ENCODE measurements at places on chromosomes 12 and 14. TPM values are rescaled to one million over a fixed set of nuclear protein-coding genes. Genes with fewer than 3 reads are reported as not detected.
A peak's percentile ranks its signal among the peaks of the same experiment; 100 is the strongest.

GRCh38 chr12:52006726-52007157 is at the start of gene TAMALIN:
TAMALIN (plus strand) TSS chr12:52006946; CDS start chr12:52007020, 74 bp downstream.
- peak; percentile 80 for DNase-seq

GRCh38 chr12:8032242-8033152 is at the start of gene FOXJ2:
FOXJ2 (plus strand) TSS chr12:8032716; CDS start chr12:8039833, 7,117 bp downstream.
- peak; percentile 81 for DNase-seq

DNA sequence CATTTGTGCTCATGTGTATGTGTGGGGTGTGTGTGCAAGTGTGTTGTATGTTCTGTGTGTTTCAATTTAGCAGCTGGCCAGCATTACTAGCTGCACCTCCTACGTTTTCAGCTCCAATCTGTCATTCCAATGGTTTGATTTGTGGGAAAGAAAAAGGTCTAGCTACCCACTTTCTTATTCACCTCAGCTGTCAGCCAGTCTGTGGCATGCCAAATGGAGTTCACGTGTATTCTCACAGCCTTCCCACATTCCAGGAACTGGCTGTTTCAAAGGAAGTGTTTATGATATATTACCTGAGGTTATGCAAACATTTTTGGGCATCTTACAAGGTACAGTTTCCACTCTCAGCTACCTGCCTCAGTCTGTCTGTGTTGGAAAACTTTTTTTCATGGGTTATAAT is 220.2 kb upstream of the CPNE8 start:
- no peak for DNase-seq

- no peak for DNase-seq
Observed at GRCh38 chr12:32877601-32878459, 18.7 kb downstream of the PKP2 start.

GRCh38 chr14:32694795-32695449 is 243.8 kb upstream of the NPAS3 start:
- no peak for DNase-seq

DNA sequence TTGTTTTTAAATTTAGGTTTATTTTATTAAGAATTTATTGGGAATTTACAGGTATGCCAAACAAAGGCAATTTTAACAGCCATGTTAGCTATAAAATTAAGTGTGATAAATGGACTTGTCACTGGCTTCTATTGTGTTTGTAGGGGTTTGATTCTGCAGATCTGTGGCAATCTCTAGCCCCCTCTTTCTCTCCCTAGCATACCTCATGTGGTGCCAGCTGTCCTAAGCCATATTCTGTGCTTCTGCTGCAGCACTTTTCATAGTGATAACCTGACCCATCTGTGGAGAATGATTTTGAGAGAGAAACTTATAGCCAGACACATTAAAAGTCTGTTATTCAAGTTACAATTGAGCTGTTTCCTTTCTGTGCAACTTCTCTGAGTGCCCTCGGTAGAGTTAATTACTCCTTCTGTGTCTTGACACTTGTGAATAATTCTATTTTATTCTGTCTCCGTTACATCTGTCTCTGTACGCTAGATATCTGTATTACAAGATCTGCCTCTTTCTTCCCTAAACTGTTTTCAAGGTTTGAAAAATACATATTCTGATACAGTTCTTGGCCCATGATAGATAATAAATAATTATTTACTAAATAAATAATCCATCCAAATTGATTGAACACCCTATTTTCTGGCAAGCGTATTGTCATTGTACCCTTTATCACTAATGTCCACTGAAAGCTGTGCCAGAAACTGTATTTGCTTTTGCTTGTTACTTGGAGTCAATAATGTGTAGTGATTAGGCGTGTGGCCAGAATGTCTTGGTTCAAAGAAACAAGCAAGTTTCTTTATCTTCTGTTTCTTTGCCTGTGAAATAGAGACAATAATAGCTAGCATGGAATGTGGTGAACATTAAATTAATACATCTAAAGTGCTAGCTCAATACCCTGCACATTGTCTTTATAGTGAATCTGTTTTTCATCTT is 40.0 kb downstream of the FRS2 start:
- DNase-seq, result no peak

DNA sequence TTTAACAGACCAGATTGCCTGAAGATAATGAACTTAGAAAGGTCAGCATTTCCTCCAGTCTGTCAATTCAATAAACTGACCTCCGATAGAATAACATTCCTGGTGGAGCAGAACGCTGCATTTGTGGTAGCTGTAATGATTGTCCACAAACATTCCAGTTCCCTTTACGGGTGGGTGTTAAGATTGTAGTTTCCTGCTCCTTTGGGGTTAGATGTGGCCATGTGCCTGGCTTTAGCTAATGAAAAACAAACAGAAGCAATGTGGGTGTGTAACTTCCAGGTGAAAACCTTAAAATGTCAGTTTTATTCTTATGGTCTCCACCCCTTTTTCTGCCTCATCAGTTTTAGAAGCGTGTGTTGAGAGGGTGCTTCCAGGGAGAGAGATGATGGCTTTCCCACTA is 217.3 kb upstream of the CRY1 start:
- DNase-seq, result no peak

DNA sequence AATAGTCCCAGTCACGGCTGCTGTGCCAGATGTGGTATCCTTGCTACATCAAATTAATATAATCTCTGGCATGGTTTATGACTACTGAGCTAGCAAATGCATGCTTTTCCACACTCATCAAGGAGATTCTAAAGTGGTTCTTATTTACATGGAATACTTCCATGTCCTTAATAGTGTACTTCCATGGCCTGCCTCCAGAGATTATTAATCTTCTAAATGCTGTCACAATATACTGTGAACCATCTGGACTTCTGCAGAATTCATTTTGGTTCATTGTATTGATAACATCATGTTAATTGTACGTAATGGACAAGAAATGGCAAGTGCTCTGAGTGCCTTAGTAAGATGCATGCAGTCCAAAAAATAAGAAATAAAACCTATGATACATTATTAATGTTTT is 230.8 kb downstream of the NUAK1 start:
- no peak for DNase-seq

DNA sequence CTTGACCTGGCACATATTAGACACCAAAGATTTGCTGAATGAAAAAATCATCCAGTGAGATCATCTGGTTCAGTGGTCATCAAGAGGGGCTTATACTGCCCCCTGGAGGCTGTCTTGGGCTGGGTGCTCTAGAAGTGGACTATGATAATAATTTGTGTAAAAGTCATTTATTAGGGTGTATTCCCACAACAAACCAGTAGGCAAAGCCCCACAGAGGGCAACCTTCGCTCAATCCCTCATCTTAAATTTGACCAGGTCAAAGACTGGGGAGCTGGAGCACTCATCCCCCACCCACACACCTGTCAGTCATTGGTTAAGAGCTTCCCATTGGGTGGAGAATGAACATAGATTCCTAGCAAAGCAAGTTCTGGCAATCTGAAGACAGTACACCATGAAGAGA is 20.0 kb upstream of the FICD start:
- DNase-seq, result peak; percentile 53

DNA sequence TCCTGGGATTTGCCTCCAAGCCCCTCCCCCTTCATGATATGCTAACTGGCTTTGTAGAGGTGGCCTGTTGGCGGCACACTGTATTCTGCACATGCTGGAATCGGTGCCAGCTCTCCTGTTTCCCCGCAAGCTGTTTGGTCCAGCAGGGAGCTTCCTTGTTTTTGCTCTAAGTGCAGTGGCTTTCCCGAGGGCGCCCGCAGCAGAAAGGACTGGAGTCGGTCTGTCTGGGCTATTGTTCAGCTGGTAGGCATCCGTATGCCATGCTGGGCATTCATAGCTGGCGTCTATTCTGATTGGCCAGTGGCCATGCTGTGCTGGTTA is 88.9 kb upstream of the MED13L start:
- no peak for DNase-seq

DNA sequence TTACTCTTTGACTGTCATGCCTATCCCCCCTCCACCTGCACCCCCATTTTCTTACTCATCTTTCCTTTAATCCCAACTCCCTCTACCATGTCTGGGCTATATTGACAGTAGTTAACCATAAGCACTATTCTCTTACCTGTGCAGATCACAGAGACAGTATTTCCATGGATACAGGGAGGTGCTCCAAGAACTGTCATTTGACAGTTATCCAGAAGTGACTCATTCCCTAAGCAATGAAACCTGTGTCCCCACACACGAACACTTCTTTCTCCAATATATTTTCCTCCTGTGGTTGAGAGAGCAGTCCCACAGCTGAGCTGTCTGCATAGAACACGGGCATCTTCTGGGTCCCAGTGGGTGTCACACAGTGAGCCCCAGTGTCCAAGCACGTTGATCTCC is 68.8 kb downstream of the CD163L1 start:
- no peak for DNase-seq

DNA sequence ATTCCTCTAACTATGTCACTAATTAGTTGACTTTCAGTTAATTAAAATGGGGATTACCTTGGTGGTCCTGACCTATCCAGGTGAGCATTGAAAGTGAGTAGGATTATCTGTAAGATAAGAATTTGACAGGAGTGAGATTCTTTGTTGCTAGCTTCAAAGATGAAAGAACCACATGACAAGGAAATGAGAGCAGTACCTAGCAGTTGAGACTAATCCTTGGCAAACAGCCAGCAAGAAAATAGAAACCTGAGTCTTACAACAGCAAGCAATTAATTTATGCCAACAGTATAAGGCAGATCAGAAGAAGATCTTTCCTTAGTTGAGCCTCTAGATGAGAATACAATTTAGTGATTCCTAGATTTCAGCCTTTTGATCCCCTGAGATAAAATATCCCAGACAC is 1058.4 kb downstream of the LRFN5 start:
- no peak for DNase-seq

DNA sequence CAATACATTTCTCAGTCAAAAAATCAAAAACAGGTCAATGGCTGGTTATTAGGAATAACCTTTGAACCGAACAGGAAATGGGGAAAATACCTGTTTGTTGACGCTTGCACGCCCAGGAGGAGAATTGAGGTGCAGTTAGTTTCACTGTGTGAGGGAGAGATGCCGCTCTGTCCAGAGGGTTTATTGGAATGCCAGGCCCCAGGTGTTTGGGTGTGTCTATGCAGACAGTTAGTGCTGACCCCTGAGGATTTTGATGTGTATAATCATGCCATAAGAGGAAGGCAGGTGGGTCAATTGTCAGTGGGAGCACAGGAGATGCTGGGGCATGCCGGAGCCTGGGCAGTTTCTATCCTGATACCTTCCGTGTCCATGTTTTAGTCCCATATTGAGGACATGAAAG is 100.8 kb upstream of the DIO3 start:
- DNase-seq, result no peak

DNA sequence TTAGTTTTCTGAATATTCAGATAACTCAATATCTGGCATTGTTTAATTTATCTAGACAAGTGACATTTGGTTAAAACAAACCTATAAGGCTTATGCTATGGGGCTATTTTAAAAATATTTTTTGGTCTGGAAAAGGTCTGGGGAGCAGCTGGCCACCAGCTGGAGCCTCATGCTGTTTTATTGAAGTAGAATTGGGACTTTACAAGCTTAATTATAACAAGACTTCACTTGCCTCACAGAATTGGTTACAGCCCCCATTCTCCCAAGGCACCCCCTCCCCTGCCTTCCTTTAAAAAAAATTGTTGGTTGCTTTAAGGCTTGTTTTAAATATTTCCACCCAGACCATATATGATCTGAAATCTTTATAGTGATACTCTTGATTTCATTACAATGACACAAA is 453.9 kb downstream of the ADAMTS20 start:
- DNase-seq, result no peak

GRCh38 chr12:119989361-119989730 is 310 bp downstream of the BICDL1 start:
- DNase-seq, result no peak

GRCh38 chr14:58812050-58812910 is 174.5 kb downstream of the DACT1 start:
- no peak for DNase-seq

- DNase-seq, result no peak
Observed at GRCh38 chr12:98788396-98788795, 143.3 kb downstream of the APAF1 start.

GRCh38 chr12:131093971-131094830 is 140.5 kb downstream of the ADGRD1 start:
- no peak for DNase-seq

- no peak for DNase-seq
Observed at GRCh38 chr14:106315436-106315835, 789.1 kb downstream of the TMEM121 start.

GRCh38 chr14:65261425-65261920 is 151.1 kb upstream of the FUT8 start:
- no peak for DNase-seq

DNA sequence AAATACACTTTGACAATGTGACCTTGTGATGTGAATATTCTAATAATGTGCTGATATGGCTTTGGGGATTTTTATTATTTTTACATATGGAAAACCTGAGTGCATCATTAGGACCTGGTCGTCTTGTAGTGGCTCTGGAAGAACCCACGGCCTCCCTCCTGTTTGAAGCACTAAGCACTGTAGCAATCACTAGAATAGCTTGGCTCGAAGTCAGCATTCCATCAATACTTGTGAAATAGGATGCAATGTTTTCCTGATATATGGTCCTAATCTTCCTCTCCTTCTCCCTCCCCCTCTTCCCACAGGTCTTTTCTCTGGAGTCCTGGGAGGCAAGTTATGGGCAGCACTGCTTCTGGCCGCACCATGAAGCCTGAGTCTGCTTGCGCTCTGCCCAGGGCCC is 71.9 kb downstream of the NRXN3 start:
- no peak for DNase-seq

- DNase-seq, result no peak
Observed at GRCh38 chr12:92520511-92520910, 182.3 kb upstream of the PLEKHG7 start.

DNA sequence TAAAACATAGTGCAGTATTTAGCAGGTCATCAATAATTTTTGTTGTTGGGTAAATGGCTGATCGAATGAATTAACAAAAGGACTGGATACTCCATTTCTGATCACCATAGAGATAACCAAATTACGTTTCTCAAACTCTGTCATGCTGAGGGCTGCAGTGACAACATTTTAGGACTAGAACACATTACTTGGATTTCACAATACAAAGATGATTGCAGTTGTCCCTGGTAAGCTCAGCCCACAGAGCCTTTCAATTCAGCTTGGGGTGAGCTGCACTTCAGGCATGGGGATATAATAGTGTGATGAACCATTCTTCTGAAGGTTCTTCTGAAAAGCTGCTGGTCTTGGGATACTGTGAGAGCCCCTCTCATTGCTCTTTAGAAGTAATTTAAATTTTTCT is 74.3 kb downstream of the FAR2 start:
- no peak for DNase-seq

ERH gene
- total RNA-seq, result 318 TPM

LMNTD1 gene
- not detected for total RNA-seq

RHOJ gene
- total RNA-seq, result not detected

RAD9B gene
- total RNA-seq, result 0.68 TPM

KRT2 gene
- total RNA-seq, result not detected

BHLHE41 gene
- not detected for total RNA-seq

KCNK13 gene
- 0.13 TPM for total RNA-seq

CLEC4E gene
- not detected for total RNA-seq

EXOC3L4 gene
- total RNA-seq, result not detected

IFNG-AS1 gene
- total RNA-seq, result not detected

MEG3 gene
- not detected for total RNA-seq

All from activated CD8-positive, alpha-beta T cell treated with anti-CD3 and anti-CD28 coated beads, Interleukin-2, amount 10 ng/mL, durations not matched to agents 7 days and 5 days (primary cell).